ENCODE measurements at places on chromosomes 3 and 15.

- DNase-seq: no peak
Measured at GRCh38 chr3:128197855-128198254, 44.6 kb downstream of the EEFSEC start.

GRCh38 chr3:158792709-158793108, 9.1 kb upstream of the MFSD1 start:
- no peak for DNase-seq

DNA sequence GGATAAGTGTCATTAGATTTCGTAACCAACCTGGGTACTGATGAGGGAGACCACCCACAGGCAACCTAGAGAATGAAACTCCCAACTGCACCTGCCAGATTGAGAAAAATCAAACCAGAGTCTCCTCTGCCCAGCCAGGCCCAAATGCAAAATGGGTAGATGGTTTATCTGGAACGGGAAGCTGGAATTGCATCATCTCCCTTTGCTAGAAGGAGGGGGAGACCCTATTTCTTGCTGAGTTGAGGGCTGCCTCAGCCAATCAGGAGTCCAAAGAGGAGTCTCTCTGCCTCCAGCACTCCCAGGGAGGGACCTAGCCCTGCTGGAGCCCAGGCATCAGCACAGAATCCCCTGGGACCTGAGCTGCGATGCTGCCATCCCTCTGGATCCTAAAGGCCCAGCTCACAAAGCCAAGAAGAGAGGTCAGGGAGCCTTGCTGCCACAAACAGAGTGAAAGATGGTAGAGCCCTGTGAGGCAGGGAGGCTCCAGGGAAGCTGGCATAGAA, 8.1 kb downstream of the RMDN3 start:
- no peak for DNase-seq

DNA sequence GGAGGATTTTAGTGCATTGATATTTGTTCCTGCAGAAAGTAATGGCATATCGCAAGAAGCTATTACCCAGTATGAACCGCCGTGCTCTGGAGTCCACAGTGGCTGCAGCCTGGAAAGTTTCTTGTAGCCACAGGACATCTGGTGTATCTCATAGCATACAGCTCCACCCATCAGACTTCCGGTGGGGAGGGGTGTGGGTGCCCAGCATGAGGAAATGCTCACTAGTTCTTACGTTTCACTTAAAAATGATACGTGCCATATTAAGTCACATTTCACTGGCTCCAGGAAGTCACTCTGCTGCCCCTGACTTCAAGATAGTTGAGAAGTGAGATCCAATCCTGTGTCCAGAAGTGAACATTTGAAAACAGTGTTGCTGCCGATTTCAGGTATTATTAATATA, 990.4 kb downstream of the GBE1 start:
- DNase-seq: no peak

GRCh38 chr3:161510510-161511260, 14.1 kb downstream of the OTOL1 start:
- no peak for DNase-seq

Data from stimulated activated CD4-positive, alpha-beta T cell treated with anti-CD3 and anti-CD28 coated beads, Interleukin-12 subunit alpha, Interleukin-12 subunit beta, amount 100 ng/mL, for 24 hours (primary cell).